ENCODE measurements at places on chromosomes 3 and 15. TPM values are rescaled to one million over a fixed set of nuclear protein-coding genes. Genes with fewer than 3 reads are reported as not detected.

- no peak for DNase-seq
Observed at GRCh38 chr3:105398437-105398836, 31.7 kb downstream of the ALCAM start.

DNA sequence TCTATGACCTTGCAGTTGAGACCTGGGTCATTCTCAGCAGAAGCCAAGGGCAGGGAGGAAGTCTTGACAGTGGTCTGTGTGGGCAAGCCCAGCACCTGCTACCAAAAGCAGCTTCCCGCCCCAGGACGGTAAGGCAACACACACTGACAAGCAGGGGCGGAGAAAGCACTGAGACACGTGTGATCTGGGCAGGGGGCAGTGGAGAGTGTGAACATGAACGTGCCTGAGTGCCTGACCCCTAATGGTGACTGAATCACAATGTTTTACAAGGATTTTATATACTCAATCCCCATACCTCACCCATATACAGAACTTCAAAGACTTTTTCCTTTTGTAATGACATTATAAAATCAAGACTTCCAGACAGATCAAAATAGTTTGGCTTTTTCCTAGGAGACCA lies 35.2 kb downstream of the ANP32A start:
- DNase-seq: no peak

DNA sequence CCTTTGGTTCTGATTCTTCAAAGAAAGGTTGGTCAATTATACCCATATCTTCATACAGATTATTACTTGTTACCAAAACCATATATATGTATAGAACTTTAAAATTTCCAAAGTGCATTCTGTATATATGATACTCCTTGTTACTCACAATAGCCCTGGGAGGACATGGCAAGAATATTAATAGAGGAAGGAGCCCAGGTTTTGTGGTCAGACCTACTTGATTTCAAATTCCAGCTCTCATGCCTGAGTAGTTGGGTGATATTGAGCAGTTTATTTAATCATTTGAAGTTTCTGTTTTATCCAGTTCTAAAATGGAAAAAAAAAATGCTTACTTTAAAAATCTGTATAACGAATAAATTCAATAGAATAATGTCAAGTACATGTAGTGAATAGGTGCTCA lies 2.5 kb downstream of the IL1RAP start:
- DNase-seq: no peak

- DNase-seq: no peak
Observed at GRCh38 chr3:194874783-194875182, 189.1 kb downstream of the FAM43A start.

GRCh38 chr3:59809710-59810444 lies 760.1 kb upstream of the CFAP20DC start:
- no peak for DNase-seq

DNA sequence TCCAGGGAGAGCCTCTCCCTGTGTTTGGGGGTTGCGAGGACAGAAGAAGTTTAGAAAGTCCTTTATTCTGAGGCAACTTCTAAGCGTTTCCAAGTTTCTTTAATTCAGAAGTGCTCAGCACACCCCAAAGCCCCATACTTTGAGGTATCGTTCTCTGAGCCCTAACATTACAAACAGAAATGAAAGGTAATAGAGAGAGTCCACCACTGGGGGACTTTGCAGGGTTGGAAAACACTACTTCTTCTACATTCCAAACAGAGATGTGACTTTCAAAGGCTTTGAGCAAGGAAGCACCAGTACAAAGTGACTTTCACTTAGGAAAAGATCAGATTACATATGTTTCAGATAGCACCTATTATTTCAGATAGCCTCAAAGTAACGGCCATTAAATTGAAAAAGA lies 6.2 kb upstream of the ZNF280D start:
- no peak for DNase-seq

DNA sequence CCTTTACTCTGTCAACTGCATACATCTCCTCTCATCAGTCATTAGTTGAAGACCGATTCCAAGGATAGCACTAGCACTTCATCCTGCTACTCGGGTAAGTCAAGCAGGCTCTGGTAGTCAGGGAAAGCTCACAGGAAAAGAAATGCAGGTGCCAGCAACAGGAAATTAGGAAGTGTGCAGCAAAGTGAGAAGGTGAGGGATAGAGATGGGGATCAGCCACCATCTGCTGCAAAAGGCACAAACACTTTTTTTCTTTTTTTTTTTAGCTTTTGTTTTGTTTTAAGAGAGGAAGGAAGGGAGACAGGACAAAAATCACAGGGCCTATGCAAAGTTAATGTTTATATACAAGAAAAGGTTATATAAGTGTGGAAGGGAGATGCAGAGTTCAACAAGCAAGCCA lies 9.0 kb upstream of the BTLA start:
- DNase-seq: no peak

GRCh38 chr3:145942052-145942451 lies 218.9 kb downstream of the PLOD2 start:
- DNase-seq: no peak

DNA sequence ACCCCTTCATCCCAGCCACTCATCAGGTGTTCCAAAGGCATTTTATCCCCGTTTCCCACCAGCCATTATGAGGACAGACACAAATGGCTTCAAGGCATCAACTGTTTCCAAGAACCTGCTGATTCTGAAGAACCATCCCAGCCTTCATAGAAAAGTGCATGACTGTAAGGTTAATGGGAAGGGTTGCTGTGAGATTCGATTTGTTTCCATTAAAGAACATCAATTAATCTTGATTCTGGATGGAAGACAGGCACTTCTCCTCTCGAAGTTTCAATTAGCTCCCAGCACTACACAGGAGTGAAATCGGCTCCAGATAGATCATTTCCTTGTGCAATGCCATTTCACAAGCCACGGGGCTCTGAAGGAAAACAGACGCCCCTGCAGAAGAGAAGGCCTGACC lies 25.8 kb downstream of the SRGAP3 start:
- no peak for DNase-seq

DNA sequence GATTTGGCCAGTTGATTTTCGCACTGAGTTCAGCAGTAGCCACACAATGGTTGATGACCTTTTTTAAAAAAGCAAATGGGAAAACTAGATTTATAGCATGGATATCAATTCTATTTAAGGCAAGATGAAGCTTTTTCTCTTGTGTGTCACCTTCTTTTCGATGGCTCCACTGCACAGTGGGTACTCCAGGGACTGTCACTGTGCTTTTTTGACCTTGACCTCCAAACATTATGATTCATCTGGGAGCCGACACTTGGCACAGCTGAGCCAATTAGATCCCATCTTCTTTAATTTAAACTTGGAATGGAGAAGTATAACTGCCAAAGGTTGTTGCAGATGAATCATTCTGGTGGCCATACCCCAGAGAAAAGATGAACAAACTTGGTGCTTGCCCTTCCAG lies 367.3 kb downstream of the EPHA6 start:
- no peak for DNase-seq

GRCh38 chr3:30443756-30444673 lies 162.4 kb upstream of the TGFBR2 start:
- DNase-seq: no peak

DNA sequence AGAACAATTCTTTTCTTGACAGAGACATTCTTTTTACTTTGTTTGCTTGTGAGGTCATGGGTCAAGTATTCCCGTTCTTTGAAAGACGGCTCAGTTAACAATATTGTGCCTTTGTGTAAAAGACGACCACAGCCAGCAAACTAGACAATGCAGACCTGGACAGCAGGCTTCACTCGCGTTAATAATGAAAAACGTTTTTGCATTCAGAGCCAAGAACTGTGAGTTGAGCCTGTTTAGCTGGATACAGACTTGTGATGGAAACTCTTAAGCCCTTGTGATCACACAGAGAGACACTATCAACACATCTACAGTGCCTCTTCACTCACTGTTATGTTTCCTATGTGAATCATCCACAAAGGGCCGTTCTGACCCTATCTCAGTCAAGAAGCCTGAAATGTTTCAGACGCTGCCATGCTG lies 37.3 kb upstream of the CMTM7 start:
- DNase-seq: no peak

DNA sequence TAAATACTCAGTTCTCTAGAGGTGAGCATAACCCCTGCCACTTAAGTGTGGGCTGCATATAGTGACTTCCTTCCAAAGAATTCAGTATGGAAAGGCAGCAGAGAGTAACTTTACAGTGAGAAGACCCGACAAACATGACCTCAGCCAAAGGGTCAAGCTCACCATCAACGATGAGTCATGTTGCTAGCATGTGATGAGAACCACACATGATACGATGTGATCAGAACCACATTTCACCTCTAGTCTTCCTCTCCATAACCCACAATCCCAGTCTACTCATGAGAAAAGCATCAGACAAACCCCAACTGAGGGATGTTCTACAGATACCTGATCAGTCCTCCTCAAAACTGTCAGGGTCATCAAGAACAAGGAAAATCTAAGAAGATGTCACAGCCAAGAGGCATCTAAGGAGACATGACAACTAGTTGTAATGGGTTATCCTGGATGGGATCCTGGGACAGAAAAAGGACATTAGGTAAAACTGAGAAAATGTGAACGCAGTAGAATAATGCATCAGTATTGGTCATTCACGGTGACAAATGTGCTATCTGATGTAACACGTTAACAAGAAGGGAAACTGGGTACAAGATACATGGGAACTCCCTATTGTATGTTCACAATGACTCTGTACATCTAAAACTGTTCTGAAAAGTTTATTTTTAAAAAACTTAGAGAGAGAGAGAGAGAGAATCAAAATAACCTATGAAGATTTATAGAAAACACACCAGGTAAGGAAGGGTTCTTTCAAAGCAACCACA lies 28.3 kb downstream of the SEC61A1 start:
- DNase-seq: no peak

GRCh38 chr3:35737934-35738706 lies 98.8 kb downstream of the ARPP21 start:
- DNase-seq: no peak

DNA sequence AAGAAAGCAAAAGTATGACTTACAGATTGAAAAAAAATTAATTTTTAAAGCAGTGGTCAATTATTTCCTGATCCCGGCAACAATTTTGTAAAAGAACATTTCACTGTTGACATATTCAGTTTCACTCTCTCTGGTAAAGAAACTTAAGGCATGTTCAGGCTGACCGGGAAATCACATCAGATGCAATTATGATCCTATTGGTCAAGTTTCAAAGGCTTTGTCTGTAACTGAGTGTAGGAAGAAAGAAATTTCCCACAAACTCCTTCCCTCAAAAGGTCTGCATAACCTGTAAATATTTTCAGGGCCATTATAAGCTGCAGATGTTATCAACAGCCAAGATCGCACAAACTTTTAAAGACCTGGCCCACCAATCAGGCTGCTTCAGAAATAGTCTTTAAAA lies 205.4 kb upstream of the IGF1R start:
- DNase-seq: no peak

DNA sequence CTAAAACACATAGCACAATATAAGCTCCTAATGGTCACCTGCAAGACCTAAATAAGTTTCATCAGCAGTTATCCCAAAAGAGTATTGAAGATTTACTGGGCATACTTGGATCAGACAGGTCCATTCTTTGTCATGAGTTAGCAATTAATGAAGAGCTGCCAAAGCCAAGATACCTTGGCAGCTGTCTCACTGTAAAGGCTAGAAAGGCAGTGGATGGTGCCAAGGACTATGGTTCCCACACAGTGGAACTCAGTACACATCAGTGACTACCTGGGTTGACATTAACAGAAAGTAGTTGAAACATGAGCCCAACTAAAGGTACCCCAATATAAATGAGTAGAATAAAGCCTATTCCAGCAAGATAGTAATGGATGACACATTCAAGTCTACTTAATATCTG lies 41.1 kb upstream of the TMCO5A start:
- no peak for DNase-seq

- DNase-seq: no peak
Observed at GRCh38 chr3:70861855-70862254, 549.4 kb upstream of the MDFIC2 start.

ROBO2 gene
- 1.3 TPM for total RNA-seq

STRC gene
- 0.90 TPM for total RNA-seq

KBTBD13 gene
- total RNA-seq: 1.5 TPM

SLC30A4 gene
- 10.2 TPM for total RNA-seq

CCR2 gene
- total RNA-seq: 6.2 TPM

PEX5L gene
- total RNA-seq: 0.24 TPM

STXBP5L gene
- total RNA-seq: 0.16 TPM

LDHAL6B gene
- not detected for total RNA-seq

All from aorta (tissue), 5 donors.